Renal cortex interstitium (tissue), 15 donors: ENCODE measurements at places on chromosomes 5 and 9. TPM values are rescaled to one million over a fixed set of nuclear protein-coding genes. Genes with fewer than 3 reads are reported as not detected.

- DNase-seq: no peak
Measured at GRCh38 chr9:116451500-116452115, 235.5 kb upstream of the TRIM32 start.

GRCh38 chr9:110124439-110124838 lies 83.5 kb downstream of the C9orf152 start:
- no peak for DNase-seq

DNA sequence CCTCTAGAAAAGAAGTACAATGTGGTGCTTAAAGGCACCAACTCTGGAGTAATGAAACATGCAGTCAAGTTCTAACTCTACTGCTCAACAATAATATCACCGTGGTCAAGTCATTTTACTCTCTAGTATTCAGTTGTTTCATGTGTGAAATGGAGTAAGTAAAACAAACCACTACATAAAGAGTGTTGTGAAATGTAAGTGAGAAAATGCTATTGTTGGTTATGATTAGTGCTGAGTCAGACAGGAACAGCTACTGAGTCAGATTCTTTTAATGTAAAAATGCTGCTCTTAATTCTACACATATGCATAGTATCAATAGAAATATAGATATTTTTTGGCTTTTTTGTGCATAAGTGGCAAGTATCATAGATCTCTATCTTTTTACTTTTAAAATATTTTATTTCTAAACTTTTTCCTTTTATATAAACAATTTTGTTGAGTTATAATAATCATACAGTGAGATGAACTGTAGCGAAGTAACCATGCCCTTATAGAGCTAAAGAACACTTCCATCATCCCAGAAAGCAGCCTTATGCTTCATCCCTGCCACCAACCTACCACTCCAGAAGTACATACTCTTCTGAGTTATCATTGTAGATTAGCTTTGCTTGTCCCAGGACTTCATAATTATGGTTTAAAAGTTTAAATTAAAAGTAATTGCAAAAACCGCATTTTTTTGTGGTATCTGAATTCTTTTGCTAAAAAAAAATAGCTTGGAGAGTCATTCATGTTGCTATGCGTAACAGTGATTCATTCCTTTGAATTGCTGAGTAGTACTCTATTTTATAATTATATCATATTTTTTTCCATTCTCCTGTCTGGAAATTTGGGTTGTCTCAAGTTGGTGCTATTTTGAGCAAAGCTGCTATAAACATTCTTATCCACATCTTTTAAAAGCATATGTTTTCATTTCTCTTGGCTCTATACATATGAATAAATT lies 548.2 kb upstream of the CLINT1 start:
- no peak for DNase-seq

DNA sequence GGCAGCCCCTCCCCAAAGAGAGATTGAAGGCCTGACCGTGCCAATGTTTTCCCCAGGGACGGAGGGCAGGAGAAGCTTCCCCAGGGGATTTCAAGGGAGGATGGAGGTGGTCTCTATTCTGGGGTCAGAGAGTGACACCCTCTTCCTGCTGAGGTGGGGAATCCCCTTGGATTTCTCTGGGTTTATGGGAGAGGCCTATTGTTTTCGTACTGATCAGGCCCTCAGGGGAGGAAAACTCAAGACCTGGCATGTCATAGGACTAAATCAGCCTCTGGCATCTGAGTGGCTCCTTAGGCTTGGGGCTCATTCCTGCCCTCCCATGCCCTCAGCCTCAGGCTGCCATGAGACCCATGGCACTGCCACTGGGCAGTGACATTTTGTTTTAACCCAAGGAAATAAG lies 44.6 kb downstream of the IRF1 start:
- no peak for DNase-seq

The SPINK7 gene
- polyA plus RNA-seq: 0.53 TPM

The SLC46A2 gene
- not detected for polyA plus RNA-seq

The NDUFS4 gene
- 151 TPM for polyA plus RNA-seq

The ARID3C gene
- 0.14 TPM for polyA plus RNA-seq
